Hematopoietic multipotent progenitor cell (in vitro differentiated cells): ENCODE measurements at places on chromosomes 4 and X.

DNA sequence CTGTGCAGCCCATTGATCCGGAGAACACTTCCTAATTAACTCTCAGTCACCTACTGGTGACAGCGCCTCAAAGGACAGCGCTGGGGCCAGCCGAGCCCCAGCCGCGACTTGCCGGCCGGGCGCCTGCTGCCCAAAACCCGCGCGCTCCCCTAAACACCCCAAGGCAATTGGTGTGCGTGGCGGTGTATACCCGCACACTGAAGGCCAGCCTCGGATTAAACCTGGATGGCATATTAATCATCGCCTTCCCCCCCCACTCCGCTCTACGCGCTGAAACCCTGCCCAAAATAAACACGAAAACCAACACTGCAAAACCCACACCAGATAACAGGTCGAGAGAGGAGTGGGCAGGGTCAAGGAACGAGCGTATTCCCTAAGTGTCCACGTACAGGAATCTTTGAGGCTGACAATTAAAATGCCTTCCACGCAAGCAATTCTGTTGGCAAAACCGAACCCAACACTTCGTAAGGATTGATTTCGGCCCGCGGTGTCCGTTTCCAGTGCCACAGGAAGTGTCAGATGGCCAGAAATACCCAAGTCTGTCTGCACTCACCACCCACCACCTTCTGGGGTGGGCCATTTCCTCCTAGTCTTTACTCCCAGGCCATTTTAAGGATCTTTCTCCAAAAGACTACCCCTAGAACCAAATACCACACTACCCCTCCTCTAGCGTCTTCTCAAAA, 2.7 kb downstream of the BCOR start:
- DNase-seq, result no peak

GRCh38 chrX:148871422-148872160, 371.2 kb downstream of the AFF2 start:
- DNase-seq, result peak; percentile 37

DNA sequence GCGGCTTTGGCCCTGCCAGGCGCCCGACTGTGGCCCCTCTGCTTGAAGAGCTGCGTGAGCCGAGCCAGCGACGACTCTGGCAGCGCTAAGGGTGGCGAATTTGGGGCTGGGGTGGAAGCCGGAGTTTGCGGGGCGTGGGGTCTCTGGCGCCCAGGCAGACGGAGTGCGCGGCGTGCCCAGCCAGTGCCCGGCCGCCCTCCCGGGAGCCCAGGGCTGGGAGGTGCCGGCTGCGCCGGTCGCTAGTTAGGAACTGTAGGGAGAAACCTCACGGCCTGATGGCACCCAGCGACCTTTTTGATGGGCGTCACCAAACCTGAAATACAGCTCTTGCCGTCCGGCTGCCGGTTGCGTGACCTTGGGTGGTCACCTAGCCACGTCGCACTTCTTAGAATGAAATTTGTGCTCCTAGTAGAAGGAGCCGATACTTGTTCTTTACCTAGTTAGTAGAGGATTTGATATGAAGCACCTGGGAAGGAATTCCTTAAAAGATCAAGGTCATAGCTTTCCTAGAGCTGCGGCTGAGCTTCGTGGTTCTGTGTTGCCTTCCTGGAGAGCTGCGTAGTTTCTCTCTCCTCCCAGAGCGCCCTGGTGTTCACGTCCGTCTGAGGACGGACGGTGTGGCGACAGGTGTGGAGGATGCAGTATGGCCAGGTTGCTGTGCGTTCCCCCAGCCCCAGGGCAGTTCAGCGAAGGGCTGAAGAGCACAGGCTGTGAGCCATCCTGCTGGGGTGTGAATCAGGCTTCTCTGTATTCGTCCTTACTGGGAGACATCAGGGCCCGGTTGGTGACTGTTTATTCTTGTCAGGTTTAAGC, 680 bp downstream of the MAEA start:
- peak; percentile 6 for DNase-seq

GRCh38 chr4:121792966-121793365, 8.2 kb upstream of the EXOSC9 start:
- no peak for DNase-seq

- no peak for DNase-seq
Observed at GRCh38 chr4:27397886-27398285, 537.2 kb downstream of the STIM2 start.

DNA sequence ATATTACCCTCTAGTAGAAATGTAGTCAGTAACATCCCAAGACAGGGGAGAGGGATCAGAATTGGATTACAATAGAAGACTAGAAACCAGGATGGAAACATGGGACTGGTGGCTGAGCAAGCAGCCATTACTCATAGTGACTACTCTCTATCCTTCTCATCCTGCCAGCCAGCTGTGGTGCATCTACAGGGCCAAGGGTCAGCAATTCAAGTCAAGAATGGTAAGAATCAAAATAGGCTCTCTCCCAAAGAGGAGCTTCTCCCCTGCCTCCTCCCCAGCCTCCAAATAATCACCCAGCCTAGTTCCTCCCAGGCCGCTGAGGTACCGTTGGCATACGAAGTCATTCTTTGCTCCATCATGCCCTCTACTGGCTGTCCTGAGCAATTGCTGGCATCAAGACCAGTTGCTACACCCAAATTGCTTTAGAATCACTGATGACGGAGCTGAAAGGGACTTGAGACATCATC, 19.4 kb downstream of the AWAT2 start:
- peak; percentile 24 for DNase-seq

DNA sequence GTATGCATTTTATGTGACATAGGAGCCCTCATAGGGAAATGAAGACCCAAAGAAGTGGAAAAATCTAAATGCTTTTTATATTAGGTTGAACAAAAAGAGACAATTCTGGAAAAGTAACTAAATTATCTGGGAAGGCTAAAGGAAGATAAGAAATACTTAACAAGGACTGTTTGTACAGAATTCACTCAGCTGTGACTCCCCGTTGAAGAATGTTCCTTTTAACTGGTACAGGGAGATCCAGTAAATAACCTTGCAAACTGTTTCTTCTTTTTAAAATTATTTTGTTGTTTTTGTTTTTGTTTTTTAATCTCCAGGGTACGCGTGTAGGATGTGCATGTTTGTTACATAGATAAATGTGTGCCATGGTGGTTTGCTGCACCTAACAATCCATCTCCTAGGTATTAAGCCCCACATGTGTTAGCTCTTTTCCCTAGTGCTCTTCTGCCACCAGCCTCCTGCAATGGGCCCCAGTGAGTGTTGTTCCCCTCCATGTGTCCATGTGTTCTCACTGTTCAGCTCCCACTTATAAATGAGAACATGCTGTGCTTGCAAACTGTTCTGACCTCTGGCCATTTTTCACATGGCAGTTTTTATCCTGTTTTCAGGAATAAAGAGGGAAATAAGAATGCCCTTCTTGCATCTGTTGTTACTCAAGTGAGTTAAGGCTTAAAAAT, 81.7 kb downstream of the PWWP3B start:
- no peak for DNase-seq

DNA sequence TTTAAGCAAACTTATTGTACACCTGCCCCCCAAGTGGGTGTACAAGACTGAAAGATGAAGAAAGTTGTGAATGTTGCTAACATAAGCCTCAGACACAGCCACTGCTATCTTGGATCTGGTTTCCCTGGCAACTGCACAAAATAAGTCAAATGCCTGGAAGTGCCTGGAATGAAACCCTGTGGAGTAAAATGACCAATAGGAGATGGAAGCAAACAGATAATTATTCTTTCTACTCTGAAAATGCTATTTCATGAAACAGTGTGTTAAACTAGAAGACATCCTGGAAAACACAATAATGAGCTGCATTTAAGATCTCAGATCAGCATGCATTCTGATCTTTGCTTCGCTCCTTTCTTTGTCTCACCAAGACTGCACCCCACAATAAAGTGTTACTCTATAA, 1016.0 kb downstream of the ARAP2 start:
- no peak for DNase-seq

DNA sequence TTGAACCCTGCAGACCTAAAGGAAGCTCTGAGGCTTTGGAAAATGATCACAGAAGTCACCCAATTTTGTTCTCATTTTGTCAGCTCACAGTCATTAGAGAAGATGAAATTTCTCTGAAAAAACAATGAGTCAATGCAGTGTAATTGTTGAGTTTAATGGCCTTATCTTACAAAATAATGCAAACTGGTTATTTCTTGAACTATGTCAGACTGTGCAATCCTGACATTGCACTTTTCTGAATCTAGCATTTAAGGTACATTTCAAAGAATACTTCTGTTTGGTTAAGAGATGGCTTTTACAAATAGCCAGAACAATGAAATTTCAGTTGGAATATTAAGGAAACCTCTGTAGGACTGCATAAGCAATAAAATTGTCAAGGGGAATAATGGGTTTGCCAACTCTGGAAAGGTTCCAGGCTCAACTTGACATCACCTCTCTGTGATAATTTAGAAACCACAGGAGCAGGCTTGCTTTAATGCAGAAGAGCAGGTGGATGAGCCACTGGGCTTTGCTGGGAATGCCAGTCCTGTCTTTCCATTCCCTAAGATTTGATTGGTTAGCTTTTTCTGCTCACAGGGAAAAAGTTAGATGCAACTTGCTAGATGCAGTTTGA, 222.8 kb downstream of the FRMPD4 start:
- DNase-seq, result no peak

DNA sequence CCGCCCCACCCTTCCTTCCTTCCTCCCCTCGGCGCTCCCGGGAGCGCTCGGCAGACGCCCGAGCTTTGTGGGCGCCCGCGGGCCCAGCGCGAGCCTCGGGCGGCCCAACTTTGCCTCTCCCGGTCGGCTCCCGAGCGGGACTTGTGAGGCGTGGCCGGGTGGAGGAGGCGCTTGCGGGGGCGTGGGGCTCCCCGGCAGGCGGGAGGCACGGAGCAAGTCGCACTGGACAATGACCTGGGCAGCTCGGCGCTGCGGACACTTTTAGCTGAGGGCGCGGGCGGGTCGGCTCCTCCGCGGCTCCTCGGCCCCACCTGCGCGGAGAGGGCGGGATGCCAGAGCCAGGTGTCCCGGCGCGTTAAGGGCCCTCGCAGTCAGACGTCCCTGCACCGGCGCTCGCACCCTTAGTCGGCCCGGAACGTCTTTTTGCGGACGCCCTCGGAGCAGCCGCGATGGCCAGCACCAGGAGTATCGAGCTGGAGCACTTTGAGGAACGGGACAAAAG, 385 bp downstream of the DCLK2 start:
- DNase-seq, result peak; percentile 26

GRCh38 chrX:118823263-118824172, at the start of gene ZCCHC12:
TSS of gene ZCCHC12 (plus strand) at chrX:118823824. CDS start at chrX:118825245, 1,421 bp downstream.
- DNase-seq, result no peak

DNA sequence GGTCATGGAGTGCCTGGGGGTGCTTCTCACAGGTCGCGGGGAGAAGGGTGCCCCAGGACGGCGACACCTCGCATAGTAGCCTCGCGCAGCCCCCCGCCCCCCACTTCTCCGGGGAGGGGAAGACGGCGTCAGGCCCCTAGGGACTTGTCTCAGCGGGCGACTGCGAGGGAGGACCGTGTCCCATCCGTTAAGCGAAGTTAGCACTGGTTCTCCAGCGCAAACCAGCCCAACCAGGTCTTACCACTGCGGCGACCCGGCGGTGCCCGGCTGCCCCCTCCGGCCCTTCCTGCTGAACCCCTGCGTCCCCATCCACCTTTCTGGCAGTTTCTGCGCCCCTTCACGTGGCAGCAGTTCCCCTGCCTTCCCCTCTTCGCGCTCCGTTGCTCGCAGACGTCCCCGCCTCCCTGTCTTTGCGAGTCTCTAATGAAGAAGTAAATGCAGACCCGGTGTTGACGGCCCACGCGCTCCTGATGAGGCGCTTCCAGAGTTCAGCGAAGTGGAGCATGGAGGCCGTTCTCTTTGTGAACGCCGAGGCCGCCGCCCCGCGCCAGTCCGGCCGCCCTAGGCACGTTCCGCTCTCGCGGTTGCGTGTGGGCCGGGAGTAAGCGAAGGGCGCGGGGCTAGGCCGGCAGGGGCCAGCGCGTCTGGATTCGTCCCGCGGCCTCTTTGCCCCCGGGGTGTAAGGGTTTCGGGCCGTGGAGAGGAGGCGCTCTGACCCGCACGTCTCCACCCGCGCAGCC, 3.0 kb downstream of the SLIT2 start:
- no peak for DNase-seq
